IMR-90 (cell line): ENCODE measurements at places on chromosomes 12 and 14.

- peak; percentile 33 for DNase-seq
Observed at GRCh38 chr14:55794655-55795595, 214.9 kb downstream of the KTN1 start.

GRCh38 chr14:53613404-53614253 is 343.0 kb downstream of the BMP4 start:
- peak; percentile 90 for DNase-seq

DNA sequence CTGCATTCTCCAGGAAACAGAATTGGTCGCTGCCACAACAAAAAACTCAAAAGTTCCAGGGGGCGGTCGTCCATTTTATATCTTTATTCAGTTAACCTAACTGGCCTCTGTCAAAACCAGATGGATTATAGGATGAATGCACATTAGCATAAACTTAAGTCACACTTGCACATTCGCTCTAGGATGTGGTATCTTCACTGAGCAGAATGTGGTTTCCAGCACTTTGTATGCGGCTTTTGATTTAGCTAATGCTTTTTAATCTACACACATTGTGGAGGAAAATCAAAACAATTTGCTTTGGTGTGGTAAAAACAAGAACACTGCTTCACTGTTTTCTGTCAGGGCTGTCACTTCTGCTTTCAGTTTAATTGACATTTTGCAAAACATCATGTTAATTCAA is 4.5 kb downstream of the TAS2R50 start:
- DNase-seq, result no peak

- no peak for DNase-seq
Observed at GRCh38 chr12:64082866-64083268, 139.2 kb downstream of the KICS2 start.
